ENCODE measurements at places on chromosomes 16 and 17.

- DNase-seq = no peak
These were observed 46.5 kb upstream of the SLC47A1 start for GRCh38 chr17:19487024-19487600.

DNA sequence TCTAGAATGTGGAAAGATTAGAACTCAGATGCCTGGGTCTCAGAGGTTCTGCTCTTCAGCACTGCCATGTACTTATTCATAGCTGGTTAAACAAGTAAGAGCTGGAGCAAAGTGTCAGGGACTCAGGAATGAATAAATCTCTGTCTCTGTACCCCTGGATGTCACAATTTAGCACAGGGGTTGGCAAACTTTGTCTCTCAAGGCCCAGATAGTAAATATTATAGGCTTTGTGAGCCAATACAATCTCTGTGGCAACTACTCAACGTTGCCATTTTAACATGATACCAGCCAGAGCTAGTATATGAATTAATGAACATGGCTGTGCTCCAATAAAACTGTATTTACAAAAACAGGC lies 220.3 kb upstream of the MON1B start:
- DNase-seq = no peak

DNA sequence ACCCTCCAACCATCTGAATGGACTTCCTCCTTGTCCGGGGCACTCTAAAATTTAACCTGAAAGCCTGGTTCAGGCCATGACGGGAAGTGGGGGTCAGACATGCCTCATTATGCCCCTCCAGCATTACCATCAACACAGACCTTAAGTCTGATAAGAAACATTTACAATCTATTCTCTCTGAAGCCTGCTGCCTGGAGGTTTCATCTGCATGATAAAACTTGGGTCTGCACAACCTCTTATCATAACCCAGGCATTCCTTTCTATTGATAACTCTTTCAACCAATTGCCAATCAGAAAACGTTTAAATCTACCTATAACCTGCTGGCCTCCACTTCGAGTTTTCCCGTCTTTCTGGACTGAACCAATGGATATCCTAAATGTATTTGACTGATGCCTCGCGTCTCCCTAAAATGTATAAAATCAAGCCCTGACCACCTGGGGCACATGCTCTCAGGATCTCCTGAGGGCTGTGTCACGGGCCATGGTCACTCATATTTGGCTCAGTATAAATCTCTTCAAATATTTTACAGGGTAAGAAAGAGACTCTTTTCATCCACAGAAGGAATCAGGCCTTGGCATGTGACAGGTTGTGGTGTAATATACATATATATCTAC lies 45.6 kb downstream of the LYRM1 start:
- no peak for DNase-seq

DNA sequence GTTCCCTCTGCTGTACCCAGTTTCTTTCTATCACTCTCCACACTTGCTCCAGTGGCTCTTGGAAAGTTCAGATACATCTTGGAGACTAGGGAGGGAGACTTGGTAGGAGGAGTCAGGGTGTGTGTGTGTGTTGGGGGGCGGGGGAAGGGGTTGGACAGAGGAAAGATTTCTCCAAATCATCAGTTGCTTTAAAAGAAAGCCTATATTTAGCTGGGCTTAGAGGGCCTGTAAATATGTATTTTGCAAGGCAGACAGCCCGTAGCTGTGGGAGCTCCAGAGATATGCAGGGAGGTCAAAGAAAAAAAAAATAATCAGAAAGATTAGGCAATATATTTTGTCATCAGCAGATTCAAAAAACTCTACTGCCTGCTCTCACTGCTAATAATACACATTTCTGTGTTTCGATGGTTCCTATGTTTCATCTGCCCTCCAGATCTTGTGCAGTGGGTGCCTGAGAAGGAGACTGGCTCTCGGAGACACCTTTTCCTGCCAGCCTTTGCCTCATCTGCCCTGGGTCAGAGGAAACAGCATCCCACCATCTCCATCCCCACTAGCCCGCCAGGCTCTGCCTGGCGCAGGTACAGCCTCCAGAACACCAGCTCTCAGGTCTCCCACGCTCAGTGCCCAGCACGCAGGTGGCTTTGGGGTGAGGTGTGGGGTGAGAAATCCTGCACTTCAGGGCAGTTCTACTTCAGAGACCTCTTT lies 4.8 kb upstream of the PPP1R9B start:
- DNase-seq = no peak

- no peak for DNase-seq
These were observed 56.4 kb downstream of the ABR start for GRCh38 chr17:1123393-1123831.

DNA sequence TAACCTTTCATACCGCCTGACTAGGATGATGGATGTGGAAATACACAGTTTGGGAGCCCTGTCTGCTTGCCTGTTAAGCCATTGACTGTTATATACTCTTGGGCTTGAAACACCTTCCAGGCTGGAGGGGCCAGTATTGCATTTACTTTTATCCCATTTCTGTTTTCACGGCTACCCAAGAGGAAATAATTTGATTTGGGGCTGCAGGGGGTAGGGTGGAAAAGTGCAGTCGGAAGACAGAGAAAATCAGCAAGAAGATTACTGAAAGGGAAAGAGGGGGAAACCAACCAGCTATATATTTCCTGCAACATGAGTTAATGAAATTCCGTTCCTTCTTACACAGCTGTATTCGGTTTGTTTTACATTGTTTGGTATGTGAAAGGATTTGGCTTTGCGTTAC lies 202.5 kb downstream of the CDH13 start:
- no peak for DNase-seq

- no peak for DNase-seq
These were observed 8.3 kb upstream of the ZNF750 start for GRCh38 chr17:82848022-82848592.

- no peak for DNase-seq
These were observed 81.1 kb upstream of the DNAH17 start for GRCh38 chr17:78658281-78658785.

GRCh38 chr16:88472637-88473205 lies 19.6 kb downstream of the ZFPM1 start:
- no peak for DNase-seq

GRCh38 chr17:69856946-69857345 lies 218.1 kb upstream of the KCNJ16 start:
- no peak for DNase-seq

- DNase-seq = no peak
These were observed 19.3 kb downstream of the CNTROB start for GRCh38 chr17:7951143-7951792.

DNA sequence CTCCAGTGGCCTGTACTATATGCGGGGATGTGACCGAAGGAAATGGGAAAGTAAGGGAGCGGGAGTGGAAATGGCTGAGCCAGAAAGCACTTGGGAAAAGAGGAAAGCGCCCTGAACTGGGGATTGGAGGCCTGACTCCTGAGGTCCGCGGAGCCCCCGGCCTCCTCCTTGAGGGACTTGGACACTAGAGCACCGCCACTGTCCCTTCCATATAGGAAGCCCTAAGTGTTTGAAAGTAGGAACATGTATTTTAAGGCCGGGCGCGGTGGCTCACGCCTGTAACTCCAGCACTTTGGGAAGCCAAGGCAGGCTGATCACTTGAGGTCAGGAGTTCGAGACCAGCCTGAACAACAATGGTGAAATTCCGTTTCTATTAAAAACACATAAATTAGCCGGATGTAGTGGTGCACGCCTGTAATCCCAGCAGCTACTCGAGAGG lies 530 bp upstream of the ZDHHC7 start:
- no peak for DNase-seq

DNA sequence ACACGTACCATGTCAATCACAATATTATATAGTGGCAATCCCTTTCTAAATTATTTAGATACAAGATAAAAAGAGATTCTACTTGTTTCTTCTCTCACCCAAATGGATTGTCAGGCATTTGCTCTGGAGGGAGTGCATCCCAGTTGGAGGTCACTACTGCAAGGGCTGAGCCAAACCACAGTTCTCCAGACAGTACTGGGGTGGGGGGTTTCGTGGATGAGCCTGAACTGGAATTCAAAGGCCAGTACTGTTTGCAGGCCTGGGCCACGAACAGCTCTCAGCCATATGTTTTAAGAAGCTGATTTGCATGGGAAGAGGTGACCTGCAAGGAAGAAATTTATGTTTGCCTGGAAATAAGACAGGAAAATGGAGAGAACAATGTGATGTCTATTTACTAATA lies 314.9 kb downstream of the PMP22 start:
- no peak for DNase-seq

GRCh38 chr17:8062435-8062806 lies 23.6 kb downstream of the ALOX15B start:
- DNase-seq = no peak

- no peak for DNase-seq
These were observed 4.7 kb downstream of the LPCAT2 start for GRCh38 chr16:55513616-55514015.

GRCh38 chr17:67022451-67022810 lies 21.9 kb upstream of the CACNG1 start:
- DNase-seq = no peak

GRCh38 chr16:9099131-9099625 lies 7.7 kb downstream of the HAPSTR1 start:
- DNase-seq = no peak

DNA sequence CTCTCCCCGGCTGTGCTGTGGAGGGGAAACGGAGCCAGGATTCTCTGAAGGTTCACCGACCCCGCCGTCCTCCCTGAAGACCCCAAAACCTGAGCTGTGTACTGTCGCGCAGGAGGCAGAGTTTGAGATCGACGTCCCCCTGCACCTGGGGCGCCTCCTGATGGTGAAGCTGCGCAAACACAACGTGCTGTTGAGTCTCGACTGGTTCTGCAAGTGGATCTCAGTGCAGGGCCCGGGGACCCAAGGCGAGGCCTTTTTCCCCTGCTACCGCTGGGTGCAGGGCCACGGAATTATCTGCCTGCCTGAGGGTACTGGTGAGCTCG lies 62.6 kb upstream of the TEKT1 start:
- DNase-seq = peak; percentile 33

- DNase-seq = no peak
These were observed 15.7 kb downstream of the FAM117A start for GRCh38 chr17:49748223-49748622.

- no peak for DNase-seq
These were observed 32.6 kb downstream of the MED13 start for GRCh38 chr17:62032480-62032879.

- no peak for DNase-seq
These were observed 27.1 kb upstream of the CIITA start for GRCh38 chr16:10849736-10850477.

DNA sequence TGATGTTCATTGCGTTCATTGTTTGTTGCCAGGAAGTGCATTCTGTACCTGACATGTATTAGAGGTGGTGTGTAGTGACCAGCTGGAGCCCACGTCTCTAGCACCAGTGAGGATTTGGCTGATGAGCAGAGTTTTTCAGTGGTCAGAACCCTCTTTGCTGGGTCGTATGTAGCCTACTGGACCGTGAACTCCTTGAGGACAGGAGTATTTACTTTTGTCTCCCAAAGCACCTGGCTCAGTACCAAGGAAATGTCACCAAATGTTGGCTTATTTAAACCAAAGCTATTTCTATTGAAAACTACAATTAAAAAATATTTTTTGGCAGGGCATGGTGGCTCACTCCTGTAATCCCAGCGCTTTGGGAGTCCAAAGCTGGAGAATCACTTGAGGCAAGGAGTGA lies 262.7 kb downstream of the SNX29 start:
- DNase-seq = no peak

GRCh38 chr16:11224096-11224893 lies 31.7 kb downstream of the SOCS1 start:
- no peak for DNase-seq

DNA sequence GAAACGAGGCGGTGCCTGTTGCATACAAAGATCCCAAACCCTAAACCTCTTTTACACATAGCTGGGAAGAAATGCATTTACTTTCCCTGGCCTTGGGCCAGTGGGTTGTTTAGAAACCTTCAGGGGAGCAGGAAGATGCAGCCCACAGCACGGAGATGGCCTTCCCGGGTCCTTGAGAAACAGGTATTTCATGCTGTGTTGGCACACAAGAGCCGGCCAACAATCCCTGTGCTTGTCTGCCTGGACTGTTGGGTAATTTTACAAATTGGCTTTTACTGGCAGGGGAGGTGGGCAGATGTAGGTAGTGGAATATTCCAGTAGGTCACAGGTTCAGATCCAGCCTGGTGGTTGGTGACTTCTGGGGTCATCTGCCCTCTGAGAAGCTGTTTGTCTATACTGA lies 148.0 kb downstream of the FOXL1 start:
- DNase-seq = no peak

DNA sequence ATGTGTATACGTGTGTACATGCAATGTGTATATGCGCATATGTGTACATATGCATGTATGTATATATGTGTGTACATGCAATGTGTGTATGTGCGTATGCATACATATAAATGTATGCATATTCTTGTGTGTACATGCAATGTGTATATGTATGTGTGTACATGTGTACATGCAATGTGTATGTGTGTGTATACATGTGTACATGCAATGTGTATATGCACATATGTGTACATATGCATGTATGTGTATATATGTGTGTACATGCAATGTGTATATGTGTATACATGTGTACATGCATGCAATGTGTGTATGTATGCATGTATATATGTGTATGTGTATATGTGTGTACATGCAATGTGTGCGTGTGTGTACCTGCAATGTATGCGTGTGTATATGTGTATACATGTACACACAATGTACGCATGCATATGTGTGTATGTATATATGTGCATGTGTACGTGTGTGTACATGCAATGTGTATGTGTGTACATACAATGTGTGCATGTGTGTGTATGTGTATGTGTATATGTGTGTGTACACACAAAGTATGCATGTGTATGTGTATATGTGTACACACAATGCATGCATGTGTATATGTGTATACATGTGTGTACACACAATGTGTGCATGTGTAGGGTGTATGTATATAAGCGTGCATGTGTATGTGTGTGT lies 167.7 kb downstream of the SHISA9 start:
- DNase-seq = no peak

- DNase-seq = no peak
These were observed 8.1 kb downstream of the SLC5A11 start for GRCh38 chr16:24853830-24854229.

- no peak for DNase-seq
These were observed 23.4 kb downstream of the ADAT1 start for GRCh38 chr16:75599452-75600277.

DNA sequence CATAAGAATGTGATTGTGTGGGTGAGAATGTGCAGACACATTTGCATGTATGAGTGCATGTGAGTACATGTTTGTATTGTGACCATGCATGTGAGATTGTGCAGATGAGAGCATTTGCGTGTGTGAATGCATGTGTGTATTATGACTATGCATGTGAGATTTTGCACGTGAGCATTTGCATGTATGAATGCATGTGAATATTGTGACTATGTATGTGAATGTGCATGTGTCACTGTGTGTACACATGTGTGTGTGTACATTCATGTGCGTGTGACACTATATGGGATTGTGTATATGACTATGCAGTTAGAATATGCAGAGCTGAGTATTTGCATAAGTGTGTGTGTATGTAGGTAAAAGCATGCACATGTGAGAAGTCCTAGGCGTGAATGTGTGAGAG lies 381.3 kb upstream of the MAF start:
- no peak for DNase-seq

- DNase-seq = no peak
These were observed 11.2 kb downstream of the SPNS3 start for GRCh38 chr17:4444782-4445473.

All from iPS DF 6.9 (cell line).